ENCODE measurements at places on chromosomes 4 and X.
A peak's percentile ranks its signal among the peaks of the same experiment; 100 is the strongest.

DNA sequence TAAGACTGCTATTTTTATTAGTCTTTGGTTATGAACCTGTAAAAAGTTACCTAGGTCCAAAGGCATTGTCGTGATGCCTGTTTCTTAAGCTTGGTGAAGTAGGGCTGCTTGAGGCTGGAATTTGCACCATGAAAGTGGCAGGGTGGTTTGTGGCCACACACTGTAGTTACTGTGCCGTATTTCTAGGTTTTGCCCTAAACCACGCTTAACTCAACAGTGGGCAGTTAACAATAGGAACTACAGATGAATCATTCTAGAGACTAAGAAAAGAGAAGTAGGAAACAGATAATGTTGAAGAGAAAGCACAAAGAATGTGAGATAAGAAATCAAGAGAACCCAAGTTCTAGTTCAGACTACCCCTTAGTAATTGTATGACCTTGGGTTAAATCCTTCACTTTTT is 11.5 kb downstream of the ETNPPL start:
- DNase-seq: no peak

DNA sequence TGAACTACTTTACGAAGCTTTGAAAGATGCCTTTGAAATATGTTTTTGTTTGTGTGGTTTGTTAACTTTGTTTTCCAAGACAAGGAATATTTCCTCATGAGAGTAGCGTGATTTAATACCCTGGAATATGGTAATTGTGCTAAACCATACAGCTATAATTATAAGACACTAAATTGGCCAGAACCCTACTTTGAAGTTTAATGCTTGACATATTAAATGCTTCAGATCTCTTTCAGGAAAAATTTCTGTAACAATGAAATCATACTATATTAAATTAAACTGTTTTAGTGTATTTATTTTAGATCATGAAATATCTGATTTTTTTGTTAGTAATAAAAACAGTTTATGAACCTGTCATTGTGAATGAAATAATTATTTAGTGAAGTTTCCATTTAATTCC is 63.5 kb downstream of the DCLK2 start:
- DNase-seq: no peak

DNA sequence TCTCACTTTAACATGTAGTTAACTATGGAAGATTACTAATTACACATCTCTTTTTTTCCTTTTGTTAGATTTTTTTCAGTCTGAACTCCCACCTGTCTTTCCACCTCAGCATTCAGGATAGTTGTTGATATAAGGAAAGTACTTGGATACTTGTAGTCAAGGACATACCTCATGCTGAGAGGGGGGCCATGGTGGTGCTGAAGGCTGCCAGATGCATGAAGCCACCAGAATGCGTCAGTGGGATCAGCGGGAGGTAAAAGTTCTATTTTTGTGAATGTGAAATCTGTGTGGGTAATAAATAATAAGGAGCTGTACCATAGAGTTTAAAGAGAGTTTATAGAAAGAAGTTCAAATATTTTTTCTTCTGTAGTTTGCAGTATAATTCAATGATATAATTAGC is 13.1 kb upstream of the NDST4 start:
- DNase-seq: no peak

DNA sequence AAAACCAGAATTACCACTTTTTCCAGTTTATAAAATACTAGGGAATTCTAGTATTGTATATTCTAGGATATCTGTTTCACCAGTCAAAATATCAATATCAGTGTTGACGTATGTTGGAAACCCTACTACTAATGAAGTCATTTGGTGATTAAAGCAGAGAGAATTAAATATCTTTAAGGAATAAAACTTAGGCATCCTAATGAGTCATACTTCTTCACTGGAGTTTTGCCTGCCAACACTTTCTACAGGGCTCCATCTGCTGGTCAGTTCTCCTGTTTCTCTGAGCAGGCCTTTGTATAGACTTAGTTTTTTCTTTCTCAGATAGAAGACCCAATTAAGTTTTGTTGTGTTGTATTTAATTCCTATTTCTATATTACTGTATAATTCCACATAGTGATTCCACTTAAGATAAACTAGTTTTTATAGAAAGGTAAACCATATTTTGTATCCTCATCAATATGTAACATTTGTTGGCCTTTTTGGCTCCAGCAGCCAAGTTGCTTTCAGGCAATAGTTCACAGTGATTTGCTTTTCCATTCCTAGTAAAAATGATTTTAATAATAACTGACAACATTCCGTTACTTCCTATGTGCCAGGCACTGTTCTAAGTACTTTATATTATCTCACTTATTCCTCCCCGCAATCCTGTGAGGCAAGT is 3.5 kb downstream of the AP1AR start:
- DNase-seq: no peak

GRCh38 chr4:80113615-80114014 is 40.6 kb upstream of the ANTXR2 start:
- DNase-seq: no peak

- no peak for DNase-seq
Measured at GRCh38 chr4:150367326-150367725, 214.6 kb upstream of the MAB21L2 start.

DNA sequence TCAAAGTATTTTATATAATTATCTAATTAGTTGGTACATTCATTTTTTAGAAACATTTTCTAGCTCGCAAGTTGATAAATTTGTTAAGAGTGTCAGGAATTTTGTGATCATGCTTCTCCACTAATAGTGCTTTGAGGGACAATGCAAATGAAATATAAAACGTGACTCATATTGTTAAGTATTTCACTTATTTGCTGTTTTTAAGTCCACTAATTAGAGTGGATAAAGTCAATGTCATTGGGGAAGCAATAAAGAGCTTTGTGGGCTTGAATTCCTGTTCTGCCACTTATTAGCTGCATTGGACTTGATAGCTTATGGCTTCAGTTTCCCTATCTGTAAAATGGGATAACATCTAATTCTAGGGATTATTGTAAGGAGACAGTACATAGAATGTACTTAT is 26.5 kb upstream of the ANAPC4 start:
- no peak for DNase-seq

GRCh38 chr4:159021597-159022385 is 81.1 kb upstream of the RAPGEF2 start:
- DNase-seq: no peak

DNA sequence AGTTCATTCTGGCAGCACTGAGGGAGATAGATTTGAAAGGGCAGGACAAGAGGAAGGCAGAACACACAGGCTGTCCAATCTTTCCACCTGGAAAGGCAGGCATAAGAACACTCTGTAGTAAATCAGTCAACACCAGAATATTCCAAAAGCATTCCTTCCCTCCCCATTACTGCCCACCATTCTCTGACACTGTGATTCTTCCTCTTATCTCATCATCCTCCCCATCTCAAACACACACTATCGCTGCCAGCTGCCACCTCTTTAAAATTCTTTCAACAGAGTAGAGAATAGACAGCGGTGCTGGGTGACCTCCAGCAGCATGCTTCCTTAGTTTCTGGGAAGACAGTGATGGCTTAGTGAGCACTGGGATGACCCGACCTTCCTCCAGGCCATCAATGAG is 53.7 kb upstream of the MYOZ2 start:
- DNase-seq: no peak

GRCh38 chr4:177369372-177369771 is 59.7 kb downstream of the NEIL3 start:
- DNase-seq: no peak

- no peak for DNase-seq
Measured at GRCh38 chr4:143186212-143186611, 1.5 kb downstream of the USP38 start.

DNA sequence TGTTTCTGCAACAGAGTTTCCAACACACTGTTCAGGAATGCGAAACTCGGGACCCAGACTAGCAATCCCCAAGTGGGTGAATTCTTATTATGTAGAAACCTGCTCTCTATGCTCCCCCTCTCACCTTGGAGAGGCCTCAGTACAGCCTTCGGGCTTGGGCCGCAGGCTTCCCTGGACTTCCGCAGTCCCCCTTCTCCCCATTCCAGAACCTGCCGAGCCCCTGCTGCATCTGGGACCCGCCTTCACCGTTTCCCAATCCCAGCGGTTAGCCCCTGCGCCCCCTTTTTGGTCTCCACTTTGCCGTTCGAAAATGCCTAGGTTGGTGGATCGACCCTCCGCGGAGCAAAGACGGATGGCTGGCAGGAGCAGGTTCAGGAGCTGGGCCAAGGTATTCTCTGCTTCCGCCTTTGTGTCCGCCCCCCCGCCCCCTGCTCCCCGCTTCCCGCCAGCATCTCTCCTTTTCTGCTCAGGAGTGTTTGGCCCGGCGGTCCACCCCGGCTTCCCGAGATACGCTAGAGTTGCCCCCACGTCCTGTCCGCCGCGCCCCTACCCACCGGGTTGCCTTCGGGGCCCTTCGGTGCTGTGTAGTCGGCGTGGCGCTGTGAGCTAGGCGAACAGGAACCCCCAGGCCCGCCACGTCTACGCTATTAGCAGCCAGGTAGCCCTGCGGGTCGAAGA is 11.5 kb downstream of the HAND2 start:
- DNase-seq: no peak

GRCh38 chr4:7068279-7068842 is 497 bp upstream of the GRPEL1 start:
- peak; percentile 99 for DNase-seq

GRCh38 chr4:176538217-176538925 is 218.6 kb downstream of the SPCS3 start:
- DNase-seq: no peak

DNA sequence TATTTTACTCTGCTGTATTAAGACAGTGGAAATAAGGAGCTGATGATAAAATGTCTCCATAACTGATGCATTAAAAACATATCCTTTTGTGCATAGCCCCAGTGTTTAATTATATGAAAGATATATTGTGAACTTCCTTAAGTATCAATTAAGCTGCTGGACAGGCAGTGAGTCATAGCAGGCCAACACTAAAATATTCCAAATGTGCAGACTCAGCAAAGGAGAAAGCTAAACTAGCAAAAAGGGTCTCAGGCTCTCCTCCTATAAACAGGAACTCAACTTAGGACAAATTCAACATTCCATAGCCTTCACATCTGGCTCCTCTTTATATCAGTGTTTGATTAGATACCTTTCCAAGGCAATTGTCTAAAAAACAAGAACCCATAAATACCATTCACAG is 15.6 kb downstream of the TNMD start:
- DNase-seq: no peak

DNA sequence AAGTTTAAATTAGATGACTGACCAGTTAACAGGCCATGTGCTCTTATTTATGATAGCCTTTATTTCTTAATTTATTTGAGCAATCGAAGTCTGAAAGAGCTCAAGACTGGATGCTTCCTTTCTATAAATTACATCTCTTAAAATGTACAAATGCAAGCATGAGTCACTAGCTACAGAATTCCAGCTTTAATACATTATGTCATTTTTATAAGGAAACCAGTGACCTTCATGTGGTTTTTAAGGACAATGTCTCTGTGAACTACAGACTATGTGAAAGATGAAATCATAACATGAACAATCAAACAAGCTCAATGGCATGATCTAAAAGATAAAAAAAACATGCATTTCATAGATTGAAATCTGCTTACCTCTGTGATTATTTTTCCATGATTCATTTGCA is 15.4 kb downstream of the HTR2C start:
- DNase-seq: no peak

DNA sequence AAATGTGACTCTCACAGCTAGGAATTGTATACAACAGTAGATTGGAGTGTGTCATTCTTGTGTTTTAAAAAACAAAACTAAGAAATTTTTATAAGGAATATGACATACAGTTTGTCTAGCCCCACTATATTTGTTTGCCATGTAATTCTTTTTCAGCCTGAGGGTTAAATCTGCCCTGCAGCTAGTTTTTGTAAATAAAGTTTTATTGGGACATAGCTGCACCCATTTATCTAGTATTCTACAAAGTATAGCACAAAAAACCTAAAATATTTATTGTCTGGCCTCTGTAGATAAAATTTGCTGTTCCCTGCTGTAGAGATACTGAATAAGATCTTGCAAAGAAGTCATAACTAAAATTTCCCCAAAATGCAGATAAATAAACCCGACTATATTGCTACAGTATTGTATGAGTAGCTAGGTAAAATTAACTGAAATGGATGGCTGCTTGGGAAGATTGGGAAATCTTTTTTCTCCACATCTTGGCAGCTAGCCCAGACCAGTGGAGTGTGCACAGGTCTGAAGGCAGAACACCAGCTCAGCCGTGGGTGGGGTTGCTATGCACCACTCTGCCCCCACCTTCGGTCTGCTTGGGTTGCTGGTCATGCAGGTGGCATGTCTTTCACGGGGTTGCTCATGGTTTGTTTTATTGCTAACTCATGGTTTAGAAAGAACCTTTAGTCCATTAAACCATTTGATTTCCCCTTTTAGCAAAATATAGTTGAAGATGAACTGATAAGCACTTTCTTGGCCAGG is 127.9 kb downstream of the KLHL8 start:
- DNase-seq: no peak

DNA sequence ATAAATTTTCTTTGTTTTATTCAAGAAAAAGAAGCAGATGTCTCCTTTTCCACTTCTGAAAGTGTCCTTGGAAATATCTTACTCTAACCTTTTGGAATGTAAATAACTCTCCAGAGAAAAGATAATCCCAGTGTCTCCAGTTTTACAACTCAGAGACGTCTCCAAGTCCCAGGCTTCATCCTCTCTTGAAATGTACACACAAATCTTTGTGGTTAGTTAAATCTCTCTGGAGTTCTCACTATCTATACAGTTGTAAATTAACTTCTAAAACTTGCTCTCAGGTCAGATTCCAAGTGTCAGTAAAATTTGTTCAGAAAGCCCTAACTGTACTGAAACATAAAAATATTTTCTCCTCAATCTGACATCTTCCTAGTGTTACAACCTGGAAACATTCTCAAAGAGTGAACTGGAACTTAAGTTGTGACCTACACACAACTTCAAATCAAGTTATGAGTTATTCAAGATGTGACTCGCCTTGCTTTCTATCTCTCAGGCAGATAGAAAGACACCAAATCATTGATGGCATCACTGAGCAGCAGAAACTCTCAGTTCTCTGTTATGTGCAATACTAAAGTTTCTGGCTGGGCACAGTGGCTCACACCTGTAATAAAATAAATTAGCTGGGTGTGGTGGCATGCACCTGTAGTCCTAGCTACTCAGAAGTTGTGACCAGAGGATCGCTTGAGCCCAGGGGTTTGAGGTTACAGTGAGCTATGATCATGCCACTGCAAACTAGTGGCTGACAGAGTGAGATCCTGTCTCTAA is 284.2 kb downstream of the RCHY1 start:
- DNase-seq: no peak

DNA sequence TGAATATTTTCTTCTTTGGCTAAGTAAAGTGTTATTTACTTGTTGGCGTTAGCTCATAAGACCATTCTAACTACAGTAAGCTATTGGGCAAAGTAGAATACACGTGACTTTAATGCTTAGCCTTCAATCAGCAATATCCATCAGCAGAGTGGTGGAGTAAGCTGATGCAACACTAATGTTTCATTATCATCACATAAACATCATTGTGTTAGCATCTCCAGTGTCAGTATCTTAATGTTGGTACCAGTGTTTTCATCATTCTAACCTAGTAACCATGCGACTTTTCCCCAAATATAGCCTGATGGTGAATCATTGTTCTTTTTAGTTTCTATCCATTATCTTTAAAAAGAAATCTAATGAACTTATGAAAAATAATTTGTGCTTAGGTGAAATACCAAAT is 48.5 kb downstream of the APOOL start:
- no peak for DNase-seq
